ENCODE measurements at places on chromosomes 2 and 18. TPM values are rescaled to one million over a fixed set of nuclear protein-coding genes. Genes with fewer than 3 reads are reported as not detected.

The MTERF4 gene
- 31.6 TPM for polyA plus RNA-seq

The LRRTM1 gene
- 1.1 TPM for polyA plus RNA-seq

The CD8B2 gene
- not detected for polyA plus RNA-seq

The SCN3A gene
- 0.27 TPM for polyA plus RNA-seq

The HAAO gene
- 27.6 TPM for polyA plus RNA-seq

The MEX3C gene
- 32.2 TPM for polyA plus RNA-seq
